ENCODE measurements at places on chromosomes 16 and 17.

GRCh38 chr17:50175035-50175807 lies 9.4 kb downstream of the SGCA start:
- DNase-seq: no peak

DNA sequence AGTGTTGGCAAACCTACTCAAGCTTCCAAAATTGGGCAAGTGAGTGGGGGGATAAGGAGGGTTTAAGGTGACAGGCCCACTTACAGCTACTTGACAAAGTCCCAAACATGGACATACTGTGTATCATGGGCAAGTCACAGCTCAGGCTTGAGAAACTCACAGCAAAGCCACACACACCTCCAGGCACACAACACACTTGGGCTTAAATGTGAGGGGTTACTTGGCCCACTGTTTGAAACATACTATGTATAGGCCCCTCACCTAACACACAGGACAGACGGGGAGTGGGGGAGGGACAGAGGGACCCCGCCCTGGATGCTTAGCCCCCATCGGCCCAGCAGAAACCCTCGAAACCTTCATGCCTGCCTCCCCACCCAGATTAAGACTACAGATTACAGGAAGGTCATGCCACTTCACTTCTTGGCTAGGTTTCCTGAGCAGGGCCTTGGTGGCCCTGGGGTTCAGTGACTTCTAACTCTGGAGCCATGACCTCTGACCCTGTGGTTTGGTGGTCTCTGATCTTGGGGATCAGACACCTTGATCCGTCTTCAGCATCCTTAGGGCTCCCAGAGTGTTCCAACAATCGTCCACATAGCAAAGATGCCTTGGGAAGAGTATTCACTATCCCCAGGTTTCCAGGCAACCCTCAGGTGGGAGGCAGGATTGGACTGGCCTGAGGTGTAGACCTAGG lies 2.3 kb upstream of the SAMD14 start:
- no peak for DNase-seq

DNA sequence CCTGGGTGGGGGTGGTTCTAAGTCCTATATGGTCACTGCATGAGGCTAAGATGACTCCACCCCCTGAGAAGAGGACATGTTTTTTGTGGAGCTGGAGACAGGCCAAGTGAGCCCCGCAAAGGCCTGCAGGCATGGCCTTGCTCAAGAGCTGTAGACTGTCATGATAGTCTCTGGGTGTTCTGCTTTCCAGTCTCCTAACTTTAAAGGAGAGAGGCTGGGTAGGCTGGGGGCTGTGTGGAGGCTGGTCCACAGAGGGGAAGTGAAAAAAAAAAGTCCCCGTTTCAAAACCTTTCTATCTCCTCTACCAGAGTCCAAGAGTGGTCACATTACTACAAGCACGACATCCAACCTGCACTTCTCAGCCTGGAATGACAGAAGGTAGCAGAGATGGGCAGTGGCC lies 27.1 kb downstream of the CDRT4 start:
- DNase-seq: no peak

DNA sequence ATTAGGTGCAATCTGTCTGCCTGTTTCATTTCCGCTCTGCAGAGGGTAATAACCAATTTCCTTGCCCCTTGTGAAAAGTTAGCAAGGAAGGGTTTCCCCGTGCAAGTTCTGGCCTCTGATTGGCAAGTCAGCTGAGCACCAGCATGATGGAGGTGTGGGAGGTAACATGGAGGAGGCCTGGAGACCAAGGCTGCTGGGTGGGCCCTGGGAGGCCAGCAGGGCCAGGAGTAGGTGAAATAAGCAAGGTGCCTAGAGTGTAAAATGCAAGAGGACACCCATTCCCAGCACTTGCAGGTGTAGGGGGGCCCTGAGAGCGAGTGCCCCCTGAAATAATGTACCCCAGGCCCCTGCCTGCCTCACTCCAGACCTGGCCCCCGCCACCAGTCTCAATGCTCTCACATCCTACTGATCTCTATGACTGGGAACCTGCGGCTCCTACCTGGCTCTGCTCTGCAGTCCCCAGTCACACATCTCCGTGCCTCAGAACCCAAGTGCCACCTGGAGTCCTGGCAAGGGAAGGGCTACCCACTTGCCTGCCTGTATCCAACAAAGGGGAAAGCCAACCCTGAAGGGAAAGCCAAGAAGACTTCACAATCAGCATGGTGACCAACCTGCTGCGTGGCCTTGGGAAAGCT lies 116.2 kb downstream of the C16orf78 start:
- no peak for DNase-seq

- no peak for DNase-seq
These were observed 282.0 kb downstream of the MAP2K4 start for GRCh38 chr17:12302711-12303110.

All from stimulated activated CD8-positive, alpha-beta memory T cell treated with anti-CD3 and anti-CD28 coated beads, Interleukin-4, amount 100 ng/mL, for 48 hours (primary cell).